ENCODE measurements at places on chromosomes 11 and 22. TPM values are rescaled to one million over a fixed set of nuclear protein-coding genes. Genes with fewer than 3 reads are reported as not detected.
A peak's percentile ranks its signal among the peaks of the same experiment; 100 is the strongest.

The OR10G7 gene
- not detected for total RNA-seq

The LINC01488 gene
- not detected for total RNA-seq

The TRIM48 gene
- total RNA-seq = not detected

The KRTAP5-8 gene
- not detected for total RNA-seq

The CWC15 gene
- total RNA-seq = 88.0 TPM

The MDK gene
- total RNA-seq = 821 TPM

DNA sequence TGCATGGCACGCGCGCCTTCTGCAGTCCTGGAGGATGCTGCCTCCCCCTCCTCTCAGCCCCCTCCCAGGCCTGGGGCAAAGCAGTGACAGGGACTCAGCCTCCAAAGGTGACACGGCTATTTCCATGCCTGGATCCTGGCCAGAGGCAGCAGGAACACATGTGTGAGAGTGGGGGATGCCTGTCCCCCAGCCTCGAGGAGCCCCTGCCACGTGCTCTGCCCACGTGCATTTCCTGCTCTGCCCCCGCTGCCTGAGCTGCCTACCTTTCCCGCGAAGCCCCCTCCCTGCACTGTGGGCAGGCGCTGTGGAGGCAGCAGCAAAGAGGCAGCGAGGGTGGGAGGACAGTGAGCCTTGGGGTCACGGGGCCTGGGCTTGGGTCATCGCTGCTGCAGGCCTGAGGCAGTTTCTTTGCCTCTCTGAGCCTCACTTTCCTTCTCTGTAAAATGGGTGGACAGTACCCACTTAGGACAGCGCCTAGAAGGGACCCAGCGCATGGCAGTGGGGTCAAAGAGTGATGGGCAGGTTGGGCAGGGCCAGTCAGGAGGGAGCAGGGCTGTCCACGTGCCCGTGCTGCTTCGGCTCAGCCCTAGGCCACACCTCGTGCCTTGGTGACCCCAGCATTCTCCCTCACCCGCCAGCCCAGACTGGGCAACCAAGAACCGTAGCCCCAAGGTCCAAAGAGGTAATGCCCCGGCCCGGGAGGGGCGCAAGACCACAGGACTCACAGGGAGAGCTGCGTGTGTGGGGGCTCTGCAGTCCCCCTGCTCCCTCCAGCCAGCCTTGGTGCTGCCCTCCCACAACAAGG, 48.6 kb downstream of the FLRT1 start:
- no peak for DNase-seq

DNA sequence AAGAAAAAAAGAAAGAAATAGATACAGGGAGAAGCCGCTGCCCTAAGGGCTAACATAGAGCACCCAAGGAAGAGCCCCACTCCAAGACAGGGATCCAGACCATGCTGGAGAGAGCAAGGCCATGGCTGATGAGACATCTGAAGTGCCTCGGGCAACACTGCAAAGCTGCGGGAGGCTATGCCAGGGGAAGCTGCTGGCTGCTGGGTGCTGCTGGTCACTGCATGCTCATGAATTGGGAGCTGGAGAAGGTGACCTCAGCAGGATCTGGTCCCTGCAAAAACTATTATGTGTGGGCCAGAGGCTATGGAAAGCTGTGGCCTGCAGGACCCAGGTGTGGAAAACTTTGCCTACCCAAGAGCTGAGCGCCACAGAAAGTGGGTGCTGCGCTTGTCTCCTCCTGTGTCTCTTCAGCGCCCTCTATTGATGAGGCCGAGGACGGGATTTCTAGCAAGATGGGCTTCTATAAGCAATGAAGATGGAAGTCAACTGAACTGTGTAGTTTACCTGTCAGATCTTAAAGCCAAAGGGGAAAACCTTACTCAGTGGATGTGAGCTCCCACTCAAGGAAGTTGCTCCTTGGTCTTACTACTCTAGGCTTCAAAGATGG, 17.3 kb upstream of the SLC29A2 start:
- DNase-seq = peak; percentile 46

- no peak for DNase-seq
Observed at GRCh38 chr11:119377961-119378667, 3.4 kb downstream of the USP2 start.

GRCh38 chr22:36998620-36999351, 20.5 kb downstream of the TST start:
- DNase-seq = no peak

- no peak for DNase-seq
Observed at GRCh38 chr11:75330291-75330690, 21.2 kb downstream of the ARRB1 start.

DNA sequence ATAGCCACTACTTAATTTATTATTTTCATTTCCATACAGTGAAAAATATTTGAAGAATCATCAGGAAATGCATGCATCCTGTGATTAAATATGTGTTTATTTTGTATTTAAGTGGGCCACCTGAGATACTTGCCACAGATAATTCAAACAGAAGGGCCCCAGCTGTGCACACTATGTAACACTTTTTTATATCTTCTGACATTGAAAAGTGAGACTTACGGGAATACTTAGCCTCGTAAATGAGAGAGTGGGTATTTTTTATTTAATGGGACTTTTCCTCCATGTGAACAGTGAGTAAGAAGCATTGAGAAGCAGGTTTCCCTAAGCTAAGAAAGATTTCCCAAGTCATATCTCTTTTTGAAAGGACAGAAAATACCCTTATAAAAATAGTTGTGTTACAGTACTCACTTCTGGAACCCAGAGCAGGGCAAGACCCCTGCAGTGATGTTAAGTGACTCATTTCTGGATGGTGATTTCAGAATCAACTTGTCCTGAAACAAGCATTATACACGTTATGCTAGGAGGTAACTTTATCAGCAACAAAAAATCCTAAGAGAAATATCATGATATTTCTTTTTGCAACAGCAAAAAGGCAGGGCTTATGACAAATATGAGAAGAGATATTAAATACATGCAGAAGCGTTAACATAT, 478.1 kb upstream of the CHORDC1 start:
- DNase-seq = no peak
